Left hindlimb (tissue), 1 donor: ENCODE measurements at places on chromosomes 2 and 18.

DNA sequence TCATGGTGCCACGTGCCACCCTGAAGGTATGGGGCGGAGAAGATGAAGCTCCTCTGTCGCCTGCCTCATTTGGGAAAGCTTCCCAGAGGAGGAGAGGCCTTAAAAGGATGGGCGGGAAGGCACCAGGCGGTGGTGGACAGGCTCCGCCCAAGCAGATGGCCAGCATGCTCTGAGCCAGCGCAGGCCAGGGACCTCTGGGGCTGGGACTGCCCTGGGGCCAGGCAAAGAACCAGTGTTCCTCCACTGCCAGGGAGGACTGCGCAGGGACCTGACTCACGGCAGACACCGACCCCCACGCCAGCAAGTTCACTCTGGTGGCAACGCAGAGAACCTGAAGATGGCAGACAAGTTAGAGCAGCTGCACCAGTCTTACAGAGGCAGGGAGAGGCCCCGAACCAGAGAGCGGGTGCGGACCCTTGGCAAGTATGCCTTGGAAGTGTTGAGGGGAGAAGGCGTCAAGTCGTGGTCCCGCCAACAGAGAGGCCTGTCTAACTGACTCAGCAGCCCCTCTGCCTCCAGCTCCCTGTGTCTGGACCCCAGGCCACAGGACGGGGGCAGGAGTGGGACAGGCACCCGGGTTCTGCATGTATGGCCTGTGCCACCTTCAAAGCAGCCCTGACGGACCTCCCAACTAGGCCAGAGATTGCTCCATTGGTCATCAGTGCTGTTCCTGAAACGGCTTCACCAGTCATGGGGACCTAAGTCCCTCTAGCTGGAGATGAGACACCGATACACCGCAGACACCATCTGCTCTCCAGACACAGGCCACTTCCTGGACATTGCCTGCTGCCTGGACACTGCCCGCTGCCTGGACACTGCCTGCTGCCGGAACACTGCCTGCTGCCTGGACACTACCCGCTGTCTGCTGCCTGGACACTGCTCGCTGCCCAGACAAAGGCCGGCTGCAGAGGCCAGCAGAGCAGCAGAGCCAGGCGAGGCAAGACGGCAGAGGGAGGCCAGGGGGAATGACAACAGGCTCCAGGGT is 124.7 kb downstream of the HDAC4 start:
- DNase-seq = peak; percentile 56

GRCh38 chr2:148527488-148528340 is 116.8 kb upstream of the EPC2 start:
- DNase-seq = no peak

- DNase-seq = peak; percentile 28
Measured at GRCh38 chr2:43070676-43071502, 155.5 kb downstream of the ZFP36L2 start.

GRCh38 chr2:43117521-43118143 is 108.8 kb downstream of the ZFP36L2 start:
- DNase-seq = no peak

DNA sequence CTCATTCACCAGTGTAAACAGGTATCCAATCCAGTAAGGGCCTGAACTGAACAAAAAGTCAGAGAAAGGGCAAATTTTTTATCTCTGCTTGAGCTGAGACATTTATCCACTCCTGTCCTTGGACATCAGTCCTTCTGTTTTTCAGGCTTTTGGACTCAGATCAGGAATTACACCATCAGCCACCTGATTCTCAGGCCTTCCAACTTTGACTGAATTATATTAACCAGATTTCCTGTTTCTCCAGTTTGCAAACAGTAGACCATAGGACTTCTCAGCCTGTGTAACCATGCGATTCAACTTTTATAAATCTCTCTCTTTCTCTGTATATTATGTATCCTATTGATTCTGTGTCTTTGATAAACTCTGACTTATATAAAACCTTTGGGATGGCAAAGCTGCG is 289.3 kb upstream of the CDH2 start:
- DNase-seq = no peak
